ENCODE measurements at places on chromosomes 5 and 9. TPM values are rescaled to one million over a fixed set of nuclear protein-coding genes. Genes with fewer than 3 reads are reported as not detected.

Gene CCL19
- total RNA-seq = not detected

Gene GRXCR2
- total RNA-seq = not detected

Gene ZDHHC11
- 1.8 TPM for total RNA-seq

Gene LCN2
- total RNA-seq = not detected

Gene FRMD3
- total RNA-seq = 0.36 TPM

Gene CNTFR
- total RNA-seq = not detected

Gene ZNF354B
- 12.3 TPM for total RNA-seq

GRCh38 chr5:97550164-97550563 lies 367.1 kb upstream of the RIOK2 start:
- DNase-seq = peak; percentile 56

GRCh38 chr5:81852291-81853029 lies 101.6 kb upstream of the SSBP2 start:
- DNase-seq = no peak

GRCh38 chr5:12691330-12691729 lies 787.1 kb upstream of the CTNND2 start:
- no peak for DNase-seq

- no peak for DNase-seq
Measured at GRCh38 chr5:52560366-52560765, 227.3 kb upstream of the ITGA1 start.

DNA sequence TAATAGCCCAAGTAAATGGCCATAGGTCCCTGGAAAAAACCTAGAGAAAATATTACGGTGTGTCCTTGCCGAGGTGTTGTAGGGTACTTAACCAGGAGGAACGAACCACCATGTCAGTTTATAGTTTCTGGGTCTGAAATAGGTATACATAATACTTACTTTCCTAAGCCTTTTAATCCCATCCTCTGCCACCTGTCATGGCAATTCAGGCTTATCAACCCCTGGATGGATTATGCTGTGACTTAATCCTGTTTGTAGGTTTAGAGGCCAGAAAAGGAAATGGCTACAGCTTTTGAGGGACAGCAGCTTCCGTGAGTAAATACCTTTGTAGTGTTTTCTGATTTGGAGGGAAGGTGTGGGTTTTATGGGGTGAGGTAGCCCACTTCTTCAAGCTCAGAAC lies 89.1 kb upstream of the PTPRD start:
- no peak for DNase-seq

- DNase-seq = no peak
Measured at GRCh38 chr5:95686651-95687050, 3.9 kb upstream of the SPATA9 start.

DNA sequence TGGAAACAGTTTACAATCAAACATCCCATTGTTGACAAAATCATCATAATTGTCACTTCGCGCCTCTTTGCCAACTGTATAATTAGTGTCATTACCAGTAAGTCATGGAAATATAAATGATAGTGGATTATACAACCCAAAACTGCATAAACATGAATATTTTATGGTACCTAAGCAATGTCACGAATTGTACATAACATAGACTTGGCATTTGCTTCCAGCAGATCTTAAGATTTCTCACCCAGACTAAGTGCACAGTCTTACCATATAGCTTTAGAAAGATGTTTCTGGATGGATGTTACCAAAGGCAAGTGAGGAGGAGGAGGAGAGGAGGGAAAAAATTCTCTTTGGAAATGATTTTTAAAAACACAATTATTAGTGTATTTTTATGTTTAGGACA lies 113.4 kb upstream of the TAS2R1 start:
- no peak for DNase-seq

DNA sequence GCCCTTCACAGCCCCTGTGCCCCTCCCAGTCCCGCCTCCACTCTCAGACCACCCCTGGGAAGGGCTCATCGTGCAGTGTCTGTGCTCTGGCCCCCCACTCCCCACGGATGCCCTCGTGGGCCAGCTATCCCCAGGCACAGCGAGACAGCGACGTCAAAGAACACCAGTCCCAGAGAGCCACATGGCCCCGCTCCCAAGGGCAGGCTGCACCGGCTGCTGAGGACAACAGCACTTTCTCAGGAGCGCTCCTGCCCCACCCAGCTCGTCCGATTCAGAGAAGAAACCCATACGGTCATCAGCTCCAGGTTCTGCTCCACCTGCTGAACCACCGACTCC lies 4.8 kb upstream of the SNAPC4 start:
- DNase-seq = no peak

DNA sequence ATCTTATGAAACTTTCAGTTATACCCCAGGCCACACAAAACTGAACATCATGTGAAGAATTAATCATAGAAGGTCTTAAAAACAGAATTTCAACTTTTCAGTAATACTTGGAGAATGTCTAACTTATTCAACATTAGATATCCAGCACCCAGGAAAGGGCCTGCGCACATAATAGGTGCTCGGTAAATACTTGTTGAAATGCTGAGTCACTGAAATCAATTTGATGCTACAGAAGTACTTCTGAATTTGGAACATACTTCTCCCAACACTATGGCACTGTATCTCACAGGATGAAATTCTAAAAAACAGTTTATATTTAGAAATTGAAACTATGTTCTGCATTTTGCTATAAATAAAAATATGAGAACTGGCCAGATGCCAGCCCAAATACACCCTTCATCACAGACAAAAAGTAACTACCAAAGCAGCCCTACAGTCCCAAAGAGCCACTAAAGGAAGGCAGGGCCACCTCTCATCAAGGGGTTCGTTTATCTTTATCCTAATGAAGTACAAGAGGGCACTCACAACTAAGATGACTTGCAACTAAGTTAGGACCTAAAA lies 26.5 kb downstream of the MRPS27 start:
- DNase-seq = no peak

Measured in osteoblast (primary cell).